ENCODE measurements at places on chromosomes 12 and 14. TPM values are rescaled to one million over a fixed set of nuclear protein-coding genes. Genes with fewer than 3 reads are reported as not detected.

- DNase-seq: no peak
Observed at GRCh38 chr12:127396734-127397133, 870.2 kb upstream of the TMEM132C start.

- DNase-seq: no peak
Observed at GRCh38 chr14:67410313-67410712, 1.7 kb downstream of the PLEK2 start.

Gene MTRFR
- total RNA-seq: 17.5 TPM

Gene IRAK3
- total RNA-seq: not detected

GRCh38 chr12:89383235-89384049, 31.1 kb upstream of the DUSP6 start:
- no peak for DNase-seq

DNA sequence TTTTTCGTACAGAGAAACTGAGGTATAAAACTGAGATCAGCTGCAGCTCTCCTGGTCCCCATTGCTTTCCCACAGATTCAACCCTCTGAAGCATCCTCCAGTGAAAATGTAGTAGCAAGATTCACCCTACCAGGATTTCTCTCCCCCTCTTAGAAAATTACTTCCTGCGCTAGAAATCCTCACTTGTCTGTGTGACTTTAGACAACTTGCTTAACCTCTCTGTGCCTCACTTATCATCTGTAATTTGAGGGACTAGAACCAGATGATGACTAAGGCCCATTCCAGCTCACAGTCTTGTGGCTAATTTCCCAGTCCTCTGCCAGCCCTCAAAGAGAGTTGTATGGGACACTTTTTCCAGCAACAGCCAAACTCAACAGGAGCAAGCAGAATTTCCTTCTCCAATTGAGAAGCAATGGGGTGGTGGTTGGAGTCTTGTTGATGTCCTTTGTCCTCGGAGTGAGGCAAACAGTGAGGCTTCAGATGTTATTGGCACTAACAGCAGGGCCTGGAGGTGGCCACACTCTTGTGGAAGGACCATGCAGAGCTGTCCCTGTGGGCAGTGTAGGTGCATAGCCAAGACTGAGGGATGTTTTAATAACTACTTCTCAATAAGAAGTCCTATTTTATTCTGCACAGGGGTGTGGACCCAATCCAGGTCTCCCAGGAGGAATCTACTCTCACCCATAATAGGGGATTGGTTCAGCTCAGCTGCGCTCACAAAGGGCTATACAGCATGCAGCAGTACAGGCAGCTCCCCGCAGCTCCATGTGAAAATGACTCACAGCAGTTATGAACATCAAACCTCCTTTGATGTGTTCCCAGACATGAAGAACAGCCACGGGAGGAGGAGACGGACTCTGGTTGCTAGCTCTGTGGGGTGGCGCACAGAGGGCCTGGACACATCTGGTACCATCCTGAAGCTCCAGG, 200.1 kb downstream of the DAD1 start:
- DNase-seq: no peak

Gene ASPG
- total RNA-seq: not detected

DNA sequence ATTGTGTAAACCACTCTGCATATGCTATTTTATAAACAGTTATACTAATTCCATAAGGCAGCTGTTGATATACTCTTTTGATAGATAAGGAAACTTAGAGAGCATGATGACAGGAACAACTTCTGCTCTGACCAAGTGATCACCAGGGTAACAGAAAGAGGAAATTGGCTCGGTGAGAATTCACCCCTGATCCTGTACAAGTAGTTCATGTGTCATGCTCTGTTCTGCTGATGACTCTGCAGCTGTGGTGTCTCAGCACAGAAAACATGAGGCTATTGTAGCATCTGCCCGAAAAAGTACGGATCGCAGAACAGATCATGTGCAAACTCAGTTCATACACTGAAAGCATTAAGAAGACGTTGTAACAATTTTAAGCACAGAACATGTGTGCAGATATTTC, 345.0 kb downstream of the LRIG3 start:
- no peak for DNase-seq

- DNase-seq: no peak
Observed at GRCh38 chr14:48792376-48793024, 793.7 kb downstream of the RPS29 start.

Gene CIT
- total RNA-seq: 27.2 TPM

Gene ADCY4
- total RNA-seq: not detected

DNA sequence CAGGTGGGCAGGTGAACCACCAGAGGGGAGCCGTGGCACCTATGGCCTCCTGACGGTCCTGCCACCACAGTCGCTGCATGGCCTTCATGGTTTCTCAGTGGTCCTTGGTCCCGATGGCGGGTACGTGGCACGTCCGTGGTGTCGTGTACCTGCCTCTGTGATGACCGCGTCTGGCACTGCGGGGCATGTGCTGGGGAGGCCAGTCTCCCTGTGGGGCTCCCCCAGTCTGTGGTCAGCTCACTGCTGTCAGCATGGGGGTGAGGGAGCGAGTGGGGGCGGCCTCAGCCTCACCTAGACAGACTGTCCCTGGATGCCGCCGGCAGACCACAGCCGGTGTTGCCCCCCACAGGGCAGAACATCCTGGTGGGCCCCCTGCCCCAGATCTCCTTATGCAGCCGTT, 267.2 kb downstream of the SEC23A start:
- DNase-seq: no peak

DNA sequence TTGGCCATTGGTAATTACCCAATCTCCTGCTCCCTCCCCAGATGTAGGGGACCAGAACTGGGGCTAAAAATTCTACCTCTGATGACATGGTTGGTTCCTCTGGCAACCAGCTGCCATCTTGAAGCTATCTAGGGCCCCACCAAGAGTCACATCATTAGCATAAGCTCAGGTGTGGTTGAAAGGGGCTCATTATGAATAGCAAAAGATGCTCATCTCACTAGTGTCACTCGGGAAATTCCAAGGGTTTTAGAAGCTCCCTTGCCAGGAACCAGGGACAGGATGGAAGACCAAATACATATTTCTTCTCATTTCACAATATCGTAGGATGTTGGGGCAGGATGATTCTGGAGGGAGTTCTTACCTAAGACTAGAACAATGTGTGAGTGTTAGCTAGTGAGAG, 38.6 kb downstream of the EID3 start:
- DNase-seq: no peak

DNA sequence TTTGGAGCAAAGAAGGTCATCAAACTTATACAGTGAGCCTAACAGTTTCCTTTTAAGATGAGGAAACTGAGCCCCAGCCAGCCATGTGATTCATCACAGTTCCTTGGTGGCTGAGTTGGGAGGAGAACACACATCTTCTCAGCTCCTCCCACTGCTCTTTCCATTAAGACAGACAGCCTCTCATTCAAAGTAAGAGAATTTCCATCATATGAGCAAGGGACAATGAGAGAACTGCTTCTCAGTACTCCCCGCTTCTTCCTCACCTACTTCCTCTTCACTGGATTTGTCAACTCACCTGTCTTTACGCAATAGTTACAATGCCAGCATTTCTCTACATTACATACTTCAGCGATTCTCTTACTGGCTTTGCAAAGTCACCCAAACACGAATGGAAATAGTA, 2.2 kb downstream of the IFNG start:
- DNase-seq: no peak

Gene CEBPE
- not detected for total RNA-seq

DNA sequence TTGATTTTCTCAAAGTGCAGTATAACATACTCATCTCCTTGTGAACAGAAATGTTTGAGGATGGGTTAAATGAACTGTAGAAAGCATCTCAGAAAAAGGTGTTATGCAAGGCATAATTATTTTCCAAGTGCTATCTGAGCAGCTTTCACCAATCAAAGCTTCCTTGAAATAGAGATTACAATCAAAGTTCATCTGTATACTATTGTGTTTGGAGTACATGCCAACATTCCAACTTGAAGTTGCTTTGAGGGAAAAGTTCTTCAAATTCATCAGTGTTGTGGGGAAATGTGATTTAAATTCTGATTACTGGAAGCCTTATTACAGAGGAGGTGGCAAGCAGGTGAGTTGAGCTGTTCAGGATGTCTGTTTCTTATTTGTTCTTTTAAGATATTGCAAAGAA, 68.2 kb downstream of the TMTC2 start:
- DNase-seq: no peak

All from G401 (cell line).